Head of caudate nucleus (tissue), 42 donors: ENCODE measurements at places on chromosomes 2 and 18.

DNA sequence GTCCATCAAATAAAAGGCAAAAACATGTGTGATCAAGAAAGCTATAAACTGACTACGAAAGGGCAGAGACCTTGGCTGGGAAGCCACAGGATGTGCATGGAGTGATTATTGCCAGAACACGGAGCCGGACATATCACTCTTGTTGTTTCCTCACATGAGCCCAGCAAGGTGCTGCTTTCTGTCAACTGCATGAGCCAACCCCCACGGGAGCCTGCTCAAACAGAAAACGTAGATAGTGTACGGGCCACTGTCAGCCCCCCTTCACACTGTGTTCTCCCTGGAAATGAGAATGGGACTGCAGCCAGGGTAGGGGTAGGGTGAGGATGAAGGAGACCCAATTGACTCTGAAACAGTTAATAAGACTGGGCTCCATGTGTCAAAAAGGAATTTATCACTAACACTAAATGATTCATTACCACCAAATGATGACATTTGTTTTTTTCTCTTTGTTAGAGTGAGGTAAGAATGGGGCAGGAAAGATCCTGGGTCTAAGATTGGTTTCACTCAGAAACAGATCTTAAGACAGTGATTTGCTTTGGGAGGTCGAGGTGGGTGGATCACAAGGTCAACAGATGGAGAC lies 235.8 kb downstream of the MREG start:
- DNase-seq = no peak

- no peak for DNase-seq
These were observed 161.7 kb downstream of the INSIG2 start for GRCh38 chr2:118250001-118250400.

GRCh38 chr2:170521299-170521698 lies 193.8 kb upstream of the SP5 start:
- no peak for DNase-seq

DNA sequence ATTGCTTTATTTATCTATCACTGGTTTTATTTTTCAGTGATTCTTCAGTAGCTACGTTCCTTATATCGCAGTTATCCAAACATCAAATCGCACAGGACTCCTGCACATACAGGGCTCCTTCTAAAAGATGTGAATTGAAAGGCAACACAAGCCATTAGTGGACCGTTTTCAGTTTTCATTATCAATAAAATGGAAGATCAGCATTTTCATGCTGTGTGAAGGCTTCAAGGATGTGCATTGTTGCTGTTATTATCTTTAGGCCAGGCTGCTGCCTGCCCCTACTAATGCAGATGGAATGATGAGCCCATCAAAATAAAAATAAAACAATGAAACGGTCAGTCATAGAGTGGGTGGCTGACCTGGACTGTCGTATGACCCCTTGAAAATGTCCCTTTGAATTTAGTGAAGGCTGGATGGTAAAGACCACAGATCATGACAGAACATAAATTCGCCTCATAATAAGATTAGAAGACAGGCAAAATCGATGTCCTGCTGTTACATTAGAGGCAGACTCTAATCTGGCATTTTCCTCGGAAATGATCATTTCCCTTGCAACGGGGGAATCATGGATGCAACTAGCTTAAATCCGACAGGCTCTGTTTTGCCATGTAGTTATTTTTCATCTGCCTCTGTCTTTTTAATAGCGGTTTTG lies 32.9 kb downstream of the ITGB6 start:
- DNase-seq = no peak

- no peak for DNase-seq
These were observed 1.8 kb upstream of the PDE11A start for GRCh38 chr2:178074123-178075005.

DNA sequence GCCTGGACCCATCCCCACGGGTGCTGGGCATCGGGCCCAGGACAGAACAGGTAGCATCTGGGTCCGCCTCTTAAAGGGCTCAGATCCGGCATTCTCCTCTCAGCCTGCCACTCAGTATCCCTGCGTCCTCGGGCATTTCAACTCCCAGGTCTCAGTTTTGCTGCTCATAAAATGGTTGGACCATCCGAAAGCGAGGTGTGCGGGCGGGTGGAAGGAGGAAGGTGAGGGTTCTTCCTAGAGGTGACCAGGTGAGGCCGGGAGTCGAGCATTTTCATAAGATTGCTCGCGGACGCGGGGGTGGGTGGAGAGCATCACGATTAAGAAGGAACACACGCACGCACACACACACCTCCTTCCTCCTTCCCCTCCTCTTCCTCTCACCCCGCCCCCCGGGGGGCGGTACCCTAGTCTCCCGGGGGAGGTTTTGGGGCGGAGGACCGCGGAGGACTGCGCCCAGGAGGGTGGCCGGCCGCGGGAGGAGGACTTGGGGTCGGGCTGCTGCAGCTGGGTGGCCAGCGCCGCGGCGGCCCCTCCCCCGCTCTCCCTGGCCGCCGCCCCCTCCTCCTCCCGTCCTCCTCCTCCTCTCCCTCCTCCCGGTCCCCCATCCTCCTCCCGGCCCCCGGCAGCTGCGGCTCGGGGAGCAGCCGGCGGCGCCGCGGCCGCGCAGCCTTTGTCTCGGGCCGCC lies 97.9 kb upstream of the GPR45 start:
- peak; percentile 53 for DNase-seq

GRCh38 chr2:188966079-188966571 lies 8.0 kb upstream of the COL3A1 start:
- no peak for DNase-seq

GRCh38 chr2:240595381-240596079 lies 9.0 kb downstream of the CAPN10 start:
- no peak for DNase-seq

- no peak for DNase-seq
These were observed 48.0 kb downstream of the SERPINB8 start for GRCh38 chr18:64017870-64018269.

GRCh38 chr2:6883448-6884122 lies 6.0 kb downstream of the RSAD2 start:
- no peak for DNase-seq
